GF-D8 (cell line): ENCODE measurements at places on chromosomes 2 and 18.
A peak's percentile ranks its signal among the peaks of the same experiment; 100 is the strongest.

GRCh38 chr2:205712508-205712907, 30.2 kb downstream of the NRP2 start:
- no peak for DNase-seq

GRCh38 chr18:48541026-48541746, 2.4 kb downstream of the CTIF start:
- peak; percentile 26 for DNase-seq

DNA sequence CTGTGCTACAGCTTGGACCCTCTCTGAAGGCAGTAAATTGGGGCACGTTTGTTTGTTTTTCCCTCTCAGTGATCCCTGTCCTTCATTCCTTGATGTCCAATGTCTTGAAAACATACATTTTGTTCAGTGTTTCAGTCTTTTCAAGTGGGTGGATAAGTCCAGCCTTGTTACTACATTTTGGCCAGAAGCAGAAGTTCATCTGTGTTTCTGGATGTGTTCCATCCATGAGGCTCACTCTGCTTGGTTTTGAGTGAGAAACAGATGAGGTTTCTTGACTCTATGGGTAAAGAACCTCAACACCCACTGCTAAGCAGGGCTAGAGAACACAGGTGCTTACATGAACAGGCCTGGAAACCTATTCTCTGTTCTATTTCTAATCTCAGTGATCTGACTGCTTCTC, 74.5 kb upstream of the RFX8 start:
- no peak for DNase-seq

GRCh38 chr2:38620282-38620977, 17.7 kb upstream of the HNRNPLL start:
- DNase-seq = no peak

- DNase-seq = no peak
These were observed 1.7 kb downstream of the HNRNPLL start for GRCh38 chr2:38600921-38601455.

- DNase-seq = no peak
These were observed 527.1 kb upstream of the NRXN1 start for GRCh38 chr2:51559026-51559425.

DNA sequence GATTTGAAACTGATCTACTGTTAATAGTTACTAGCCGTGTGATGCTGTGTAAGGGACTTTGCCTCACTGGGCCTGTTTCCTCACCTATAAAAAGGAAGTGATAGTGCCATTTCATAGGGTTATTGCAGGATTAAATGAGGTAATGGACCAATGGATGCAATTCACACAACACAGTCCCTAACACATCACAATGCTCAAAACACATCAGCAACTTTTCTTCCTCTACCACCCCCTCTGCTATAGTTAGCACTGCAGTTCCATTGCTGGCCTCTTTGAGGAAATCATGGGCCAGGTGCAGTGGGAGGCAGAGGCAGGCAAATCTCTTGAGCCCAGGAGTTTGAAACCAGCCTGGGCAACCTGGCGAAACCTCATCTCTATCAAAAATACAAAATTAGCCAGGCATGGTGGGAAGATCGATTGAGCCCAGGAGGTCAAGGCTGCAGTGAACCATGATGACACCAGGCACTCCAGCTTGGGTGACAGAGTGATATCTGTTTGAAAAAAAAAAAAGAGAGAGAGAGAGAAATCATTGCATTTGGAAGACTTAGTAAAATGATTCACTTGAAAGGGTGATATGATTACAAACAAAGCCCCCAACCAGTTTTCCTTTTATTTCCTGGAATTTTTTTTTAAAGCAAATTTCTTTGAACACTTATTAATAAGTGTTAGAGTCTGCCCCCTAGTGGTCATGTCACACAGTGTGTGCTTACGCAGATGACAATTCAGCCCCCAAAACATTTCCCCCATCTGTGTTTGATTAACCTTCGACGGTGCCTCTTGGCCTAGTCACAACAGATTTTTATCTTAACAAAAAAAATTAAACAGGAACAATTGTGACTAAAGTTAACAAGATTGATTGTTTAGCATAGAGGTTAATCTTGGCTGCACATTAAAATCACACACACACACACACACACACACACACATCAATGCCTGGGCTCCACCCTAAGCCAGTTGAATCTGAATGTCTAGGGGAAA, 88.6 kb upstream of the BCL11A start:
- no peak for DNase-seq

GRCh38 chr2:23487735-23488492, 102.9 kb downstream of the KLHL29 start:
- peak; percentile 45 for DNase-seq

DNA sequence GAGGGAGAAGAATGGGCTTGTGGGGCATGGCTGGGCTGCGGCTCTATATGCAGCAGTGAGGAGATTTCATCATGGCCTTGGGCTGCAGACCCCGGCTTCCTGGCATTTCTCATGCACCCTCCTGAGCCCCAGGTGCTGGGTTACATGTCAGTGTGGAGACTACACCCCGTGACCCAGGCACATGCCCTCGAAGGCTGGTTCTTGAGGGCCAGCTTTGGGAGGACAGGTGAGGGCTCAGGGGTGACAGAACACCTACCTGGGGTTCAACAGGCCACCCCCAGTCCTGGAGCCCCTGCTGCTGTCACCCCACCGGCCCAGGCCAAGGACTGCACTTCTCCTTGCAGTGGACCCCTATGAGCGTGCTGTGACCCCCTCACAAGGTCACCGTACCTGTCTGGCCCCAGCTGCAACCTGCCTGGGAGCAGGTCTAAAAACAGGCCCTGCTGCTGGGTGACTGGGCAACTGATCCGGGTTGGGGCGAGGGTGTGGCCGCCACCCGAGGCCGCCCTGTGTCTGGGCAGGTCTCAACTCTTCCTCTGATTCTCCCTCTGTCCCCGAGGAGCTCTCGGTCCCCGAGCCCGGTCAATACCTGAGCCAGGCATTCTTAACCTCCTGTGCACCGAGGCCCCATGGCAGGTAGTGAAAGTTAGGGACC, 94.8 kb upstream of the OTOS start:
- DNase-seq = no peak

DNA sequence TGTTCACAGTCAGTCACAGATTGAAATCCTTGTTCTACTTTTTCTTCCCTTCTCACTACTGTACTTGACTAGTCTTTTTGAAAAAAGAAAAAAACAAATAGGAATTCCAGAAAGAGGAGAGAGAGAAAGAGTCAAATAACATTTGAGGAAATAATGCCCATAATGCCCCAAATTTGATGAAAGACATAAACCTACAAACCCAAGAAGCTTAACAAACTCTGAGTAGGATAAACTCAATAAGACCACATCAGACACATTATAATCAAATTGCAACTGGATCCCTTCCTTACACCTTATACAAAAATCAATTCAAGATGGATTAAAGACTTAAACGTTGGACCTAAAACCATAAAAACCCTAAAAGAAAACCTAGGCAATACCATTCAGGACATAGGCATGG, 30.9 kb downstream of the TMEM185B start:
- DNase-seq = no peak

DNA sequence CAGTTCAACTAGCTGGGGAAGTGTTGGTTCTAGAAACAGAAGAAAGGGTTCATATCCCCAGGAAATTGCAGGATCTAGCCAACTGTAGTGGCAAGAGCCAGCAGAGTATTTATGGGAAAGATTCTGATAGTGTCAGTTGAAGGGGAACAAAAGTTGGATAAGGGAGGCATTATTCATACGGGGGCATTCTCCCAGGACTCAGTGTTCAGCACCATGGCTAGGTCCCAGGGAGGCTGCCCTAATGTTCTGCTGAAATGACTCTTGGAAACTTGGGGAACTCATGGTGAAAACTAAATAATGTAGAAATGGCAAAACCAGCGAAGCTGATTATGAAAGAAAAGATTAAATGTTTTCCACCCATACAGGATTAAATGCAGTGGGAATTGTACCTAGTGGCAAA, 543.7 kb downstream of the TRIB2 start:
- no peak for DNase-seq

DNA sequence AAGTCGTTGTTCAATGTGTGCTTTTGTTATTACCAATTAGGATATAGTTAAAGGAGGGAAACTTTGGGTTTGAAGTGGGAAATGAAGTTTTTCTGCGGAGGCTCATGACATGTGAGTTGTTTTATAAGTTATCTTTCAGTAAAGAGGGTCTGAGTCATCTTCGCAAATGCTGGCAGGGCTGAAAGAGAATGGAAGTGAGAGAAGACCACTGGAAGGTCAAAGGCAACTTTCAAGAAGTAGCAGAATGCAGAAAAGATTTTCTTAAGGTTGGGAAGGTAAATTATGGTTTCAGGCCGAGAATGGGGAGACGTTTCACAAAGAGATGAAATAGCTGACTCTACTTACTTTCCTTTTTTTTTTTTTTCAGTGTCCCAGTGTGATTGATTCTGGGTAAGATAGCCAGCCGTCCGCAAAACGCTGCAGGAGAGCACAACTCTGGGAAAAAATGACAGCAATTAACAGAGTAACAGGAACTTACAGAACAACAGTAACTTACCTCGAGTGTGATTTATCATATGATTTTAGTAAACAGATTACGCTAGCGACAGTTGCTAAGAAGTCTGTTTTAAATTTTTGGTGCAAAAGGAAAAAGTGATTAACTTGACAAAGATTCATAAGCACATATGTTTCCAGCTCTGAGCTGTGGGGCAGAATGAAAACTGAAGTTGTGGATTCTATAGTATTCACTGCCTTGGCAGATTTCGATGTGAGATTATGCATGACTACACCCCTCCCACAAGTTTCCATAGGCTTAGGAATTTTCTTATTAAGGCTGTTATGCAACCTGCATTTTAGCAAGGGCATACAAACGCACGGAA, 46.8 kb upstream of the ACTR3 start:
- no peak for DNase-seq

GRCh38 chr2:163011000-163011399, 172.4 kb upstream of the KCNH7 start:
- no peak for DNase-seq

- no peak for DNase-seq
These were observed 219.0 kb downstream of the ACTR3 start for GRCh38 chr2:114108824-114109416.

GRCh38 chr2:20815216-20815615, 7.7 kb downstream of the LDAH start:
- no peak for DNase-seq

DNA sequence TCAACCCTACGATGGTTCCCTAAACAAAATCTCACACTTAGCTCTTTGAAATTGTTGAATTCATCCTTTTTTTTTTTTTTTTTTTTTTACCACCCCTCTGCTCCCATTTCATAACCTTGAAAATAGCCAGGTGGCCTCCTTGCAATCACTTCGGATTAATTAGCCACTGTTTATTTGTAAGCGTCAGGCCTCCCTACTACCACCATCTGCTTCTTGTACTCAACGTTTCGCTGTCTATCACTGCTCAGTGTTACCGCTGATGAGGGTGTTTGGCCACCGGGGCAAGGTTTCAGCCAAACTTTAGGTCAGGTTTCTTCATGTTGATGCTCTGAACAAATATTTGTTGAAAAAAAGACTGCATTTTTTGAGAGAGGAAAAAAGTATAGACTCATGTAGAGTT, 183.2 kb downstream of the EPHA4 start:
- DNase-seq = no peak

DNA sequence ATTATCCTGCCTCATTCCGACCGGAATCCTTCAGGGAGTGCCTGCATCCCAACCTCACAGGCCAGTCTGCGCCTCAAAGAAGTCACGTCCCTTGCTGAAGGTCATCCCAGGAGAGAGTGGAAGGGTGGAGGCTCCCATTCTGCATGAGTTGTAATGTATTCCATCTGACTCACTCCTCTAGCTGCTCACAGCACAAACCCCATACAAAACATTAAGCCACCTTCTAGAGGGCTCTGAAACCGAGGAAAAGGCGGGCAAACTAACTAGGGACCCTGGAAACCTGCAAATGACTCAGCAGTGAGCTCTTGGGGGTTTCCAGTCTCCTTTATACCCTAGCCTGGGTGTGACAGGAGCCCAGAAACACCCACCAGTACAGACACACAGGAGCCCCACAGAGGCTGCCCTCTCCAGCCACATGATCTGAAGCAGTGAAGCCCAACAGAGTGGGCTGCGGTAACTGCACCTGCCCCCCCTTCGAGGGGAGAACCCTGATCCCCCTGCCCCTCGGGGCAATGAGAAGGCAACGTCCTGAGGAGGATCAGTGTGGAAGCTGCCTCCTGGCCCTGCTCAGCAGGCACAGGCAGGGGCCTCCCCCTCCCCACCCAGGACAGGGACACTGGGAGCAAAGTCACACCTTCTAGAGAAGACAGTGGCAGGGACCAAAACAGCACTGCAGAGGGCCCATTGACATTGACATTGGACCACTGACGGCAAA, 69.3 kb upstream of the SNTG2 start:
- DNase-seq = no peak
